Stimulated activated CD8-positive, alpha-beta memory T cell treated with anti-CD3 and anti-CD28 coated beads, Interleukin-4, amount 100 ng/mL, for 1 hour (primary cell): ENCODE measurements at places on chromosomes 6 and 20.

GRCh38 chr20:53949319-53949839 lies 121.0 kb downstream of the BCAS1 start:
- DNase-seq: peak; percentile 47

GRCh38 chr6:28206928-28207509 lies 18.1 kb upstream of the ZSCAN9 start:
- no peak for DNase-seq

- no peak for DNase-seq
Observed at GRCh38 chr6:32615885-32616532, 21.2 kb upstream of the HLA-DQA1 start.

DNA sequence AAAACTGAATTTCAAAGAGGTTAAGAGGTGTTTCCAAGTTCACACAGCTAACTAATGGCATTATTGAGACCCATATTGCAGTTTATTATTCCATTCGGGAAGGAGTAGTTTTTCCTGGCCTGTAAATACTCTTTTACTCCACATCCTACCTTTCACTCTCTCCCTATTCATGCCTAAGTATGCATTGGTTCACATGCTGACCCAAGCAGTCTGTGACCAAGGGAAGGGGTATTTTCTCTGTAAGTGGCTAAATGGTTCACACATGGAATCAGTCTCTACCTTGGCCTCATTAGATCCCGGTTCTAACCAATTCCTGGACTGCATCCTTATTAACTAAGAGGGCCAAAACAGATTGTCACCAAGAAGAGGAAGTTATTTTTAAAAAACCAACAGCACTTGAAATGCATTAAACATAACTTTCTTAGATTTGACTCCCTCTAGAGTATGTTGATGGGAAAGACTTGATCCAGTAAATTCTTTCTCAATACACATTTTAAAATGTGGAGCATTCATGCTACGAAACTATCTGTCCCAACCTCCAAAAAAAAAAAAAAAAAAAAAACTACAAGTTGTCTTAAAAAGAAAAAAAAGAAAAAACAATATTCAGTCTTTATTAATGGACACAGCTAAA lies 17.8 kb upstream of the RSPO3 start:
- DNase-seq: no peak

DNA sequence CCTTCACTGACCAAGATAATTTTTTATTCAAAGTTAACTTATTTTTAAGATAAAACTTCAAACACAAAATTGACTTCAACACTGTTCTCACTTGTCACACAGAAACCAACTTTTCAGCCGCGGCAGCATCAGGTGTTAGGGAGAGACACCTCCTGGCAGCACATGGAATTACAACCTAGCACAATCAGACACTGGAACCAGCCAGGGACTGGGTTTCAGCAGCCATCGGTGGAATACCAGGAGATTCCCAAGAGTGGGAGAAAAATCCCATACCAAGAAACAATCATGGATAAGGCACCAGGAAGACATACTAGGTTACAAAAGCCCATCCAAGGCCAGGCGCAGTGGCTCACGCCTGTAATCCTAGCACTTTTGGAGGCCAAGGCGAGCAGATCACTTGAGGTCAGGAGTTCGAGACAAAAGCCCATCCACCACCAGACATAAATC lies 70.0 kb downstream of the SNX5 start:
- peak; percentile 37 for DNase-seq

DNA sequence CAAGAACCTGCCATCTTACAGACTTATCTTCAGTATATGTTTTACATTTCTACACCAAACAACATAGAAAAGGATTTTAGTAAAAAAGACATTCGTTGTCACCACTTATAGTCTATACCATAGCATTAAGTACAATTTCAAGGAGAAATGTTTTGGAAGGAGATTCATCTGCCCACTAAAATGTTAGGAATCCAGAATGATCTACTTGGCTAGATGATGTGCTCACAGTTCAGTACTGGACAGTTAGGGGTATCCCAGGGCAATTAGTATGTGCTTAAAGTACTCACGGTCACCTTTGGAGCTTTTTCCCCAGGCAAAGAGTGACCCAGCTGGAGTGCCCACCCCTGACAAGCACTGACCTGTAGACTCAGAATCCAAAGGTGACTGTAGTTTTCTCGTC lies 222.9 kb downstream of the SLC24A3 start:
- no peak for DNase-seq

DNA sequence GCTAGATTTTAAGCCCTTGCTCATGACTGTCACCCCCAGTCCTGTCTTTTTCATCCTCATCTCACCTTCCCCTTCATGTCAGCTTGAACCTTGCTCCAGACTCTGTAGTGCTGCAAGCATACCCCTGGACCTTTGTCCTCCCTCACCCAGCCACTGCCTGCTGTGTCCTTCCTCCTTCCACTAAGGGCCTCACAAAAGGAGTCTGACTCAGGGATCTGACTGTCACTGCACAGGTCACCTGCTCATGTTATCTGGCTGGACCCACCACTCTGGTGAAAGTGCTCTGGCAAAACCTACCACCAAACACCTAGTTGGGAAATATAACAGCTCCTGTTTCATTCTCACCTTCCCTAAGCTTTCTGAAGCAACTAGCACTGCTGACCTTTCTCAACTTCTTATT lies 151.4 kb downstream of the INSM1 start:
- no peak for DNase-seq
